ENCODE measurements at places on chromosomes 2 and 18.
A peak's percentile ranks its signal among the peaks of the same experiment; 100 is the strongest.

- H3K4me3 ChIP-seq = no peak overlapping the region
- H3K36me3 ChIP-seq = no peaks in the 10 kb centered on the region
- no peak overlapping the region for H3K27ac ChIP-seq
- H3K4me1 ChIP-seq = no peaks in the 10 kb centered on the region
Measured at GRCh38 chr18:3037423-3037915, 24.5 kb upstream of the LPIN2 start.

- H3K4me1 ChIP-seq = peaks cover 8% of the 10 kb centered on the region
- no peak overlapping the region for H3K4me3 ChIP-seq
- peaks cover 4% of the 10 kb centered on the region for H3K36me3 ChIP-seq
- H3K27ac ChIP-seq = no peak overlapping the region
- DNase-seq = no peak
Measured at GRCh38 chr2:38263293-38263692, 113.8 kb downstream of the ATL2 start.

GRCh38 chr2:128578406-128579390 lies 260.0 kb upstream of the HS6ST1 start:
- no peak overlapping the region for H3K4me3 ChIP-seq
- no peaks in the 10 kb centered on the region for H3K36me3 ChIP-seq
- H3K27ac ChIP-seq = no peak overlapping the region
- peaks cover 1% of the 10 kb centered on the region for H3K4me1 ChIP-seq

DNA sequence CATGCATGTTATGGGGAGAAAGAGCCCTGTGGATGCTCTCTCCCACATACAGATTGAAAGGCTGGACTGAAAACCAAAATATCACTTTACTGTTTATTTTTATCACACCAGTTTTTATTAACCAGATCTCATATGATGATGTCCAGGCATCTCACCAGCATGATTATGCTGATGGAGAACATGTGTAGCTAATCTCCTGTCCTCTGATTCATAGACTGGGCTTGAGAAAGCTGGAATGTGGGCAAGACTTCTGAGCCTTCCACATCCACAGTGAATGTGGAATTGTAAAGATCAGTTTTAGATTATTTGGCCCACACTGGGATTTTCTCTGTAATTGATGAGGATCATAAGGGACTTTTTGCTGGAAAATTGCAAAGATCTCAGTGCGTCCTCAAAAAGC lies 137.9 kb downstream of the ICOS start:
- no peaks in the 10 kb centered on the region for H3K36me3 ChIP-seq
- no peak for DNase-seq
- H3K27me3 ChIP-seq = peaks cover 35% of the 10 kb centered on the region
- no peak overlapping the region for H3K27ac ChIP-seq

GRCh38 chr2:127932199-127932876 lies 46.6 kb upstream of the AMMECR1L start:
- H3K27ac ChIP-seq = no peak overlapping the region
- H3K4me3 ChIP-seq = no peak overlapping the region
- DNase-seq = no peak
- H3K27me3 ChIP-seq = peaks cover 4% of the 10 kb centered on the region

GRCh38 chr2:190179754-190180312 lies 117.3 kb upstream of the MSTN start:
- no peak overlapping the region for H3K27ac ChIP-seq
- H3K4me1 ChIP-seq = peaks cover 7% of the 10 kb centered on the region
- peak overlapping the region; percentile 68 for H3K4me3 ChIP-seq

DNA sequence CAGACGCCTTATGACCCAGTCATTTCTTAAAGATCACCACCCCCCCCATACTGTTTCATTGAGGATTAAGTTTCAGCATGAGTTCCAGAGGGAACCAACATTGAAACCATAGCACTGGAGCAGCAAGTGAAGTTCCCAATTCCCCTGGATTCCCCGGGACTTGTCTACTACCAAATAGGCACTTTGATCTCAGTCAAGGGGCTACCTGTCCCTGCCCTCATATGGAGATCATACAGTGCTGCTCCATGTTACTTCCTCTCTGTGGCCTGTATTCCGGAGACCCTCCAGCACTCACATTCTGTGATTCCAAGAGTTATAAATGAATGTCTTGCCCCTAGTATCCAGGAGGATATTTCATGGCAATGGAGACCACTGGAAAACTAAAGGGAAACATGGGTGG lies 42.5 kb downstream of the RNF144A start:
- no peak overlapping the region for H3K4me3 ChIP-seq

DNA sequence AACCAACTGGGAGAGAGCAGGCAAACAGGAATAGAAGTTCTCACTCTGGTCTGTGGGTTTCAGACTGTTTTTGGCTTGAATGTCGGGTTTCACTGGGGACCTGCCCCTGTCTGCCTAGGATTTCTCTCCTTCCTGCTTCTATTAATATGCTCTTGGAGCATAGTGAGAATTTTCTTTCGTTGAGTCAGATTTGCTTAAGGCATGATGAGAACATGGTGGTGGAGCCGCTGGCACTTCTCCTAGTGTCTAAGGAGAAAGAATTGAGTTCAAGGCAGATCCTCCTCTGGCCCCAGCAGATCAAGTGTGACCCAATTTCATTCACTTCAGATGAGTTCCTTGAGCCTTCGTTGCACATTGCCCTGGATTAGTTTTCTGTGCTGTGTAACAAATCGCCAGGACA lies 103.9 kb upstream of the HS6ST1 start:
- H3K4me3 ChIP-seq = no peak overlapping the region
- H3K36me3 ChIP-seq = no peaks in the 10 kb centered on the region
- no peaks in the 10 kb centered on the region for H3K27me3 ChIP-seq
- no peak overlapping the region for H3K27ac ChIP-seq
- peaks cover 30% of the 10 kb centered on the region for H3K4me1 ChIP-seq
- peak; percentile 46 for DNase-seq

DNA sequence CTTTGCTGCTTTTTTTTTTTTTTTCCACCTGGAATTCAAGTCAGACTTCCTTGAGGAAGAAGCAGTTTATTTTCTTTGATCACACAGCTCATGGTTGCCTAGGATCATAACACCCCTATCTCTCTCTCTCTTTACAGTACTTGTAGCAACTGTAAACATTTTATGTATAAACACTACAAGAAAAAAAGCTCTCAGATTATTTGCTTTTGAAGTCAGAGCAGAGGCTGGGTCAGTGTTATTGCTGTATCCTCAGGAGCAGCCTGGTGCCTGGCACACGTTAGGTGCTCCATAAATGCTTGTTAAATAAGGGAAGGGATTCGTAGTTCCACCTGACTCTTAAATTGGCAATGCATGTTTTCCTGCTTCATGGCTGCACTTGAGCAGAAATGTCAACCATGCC lies 221.2 kb downstream of the TGIF1 start:
- H3K27me3 ChIP-seq = peaks cover 3% of the 10 kb centered on the region
- H3K36me3 ChIP-seq = no peaks in the 10 kb centered on the region
- DNase-seq = no peak

GRCh38 chr2:177355874-177356273 lies 36.7 kb upstream of the AGPS start:
- no peak overlapping the region for H3K27ac ChIP-seq
- H3K27me3 ChIP-seq = no peaks in the 10 kb centered on the region
- DNase-seq = no peak

GRCh38 chr2:206521115-206521514 lies 77.8 kb downstream of the ADAM23 start:
- H3K4me1 ChIP-seq = no peaks in the 10 kb centered on the region
- H3K27ac ChIP-seq = no peak overlapping the region
- no peak overlapping the region for H3K4me3 ChIP-seq
- H3K36me3 ChIP-seq = no peaks in the 10 kb centered on the region

DNA sequence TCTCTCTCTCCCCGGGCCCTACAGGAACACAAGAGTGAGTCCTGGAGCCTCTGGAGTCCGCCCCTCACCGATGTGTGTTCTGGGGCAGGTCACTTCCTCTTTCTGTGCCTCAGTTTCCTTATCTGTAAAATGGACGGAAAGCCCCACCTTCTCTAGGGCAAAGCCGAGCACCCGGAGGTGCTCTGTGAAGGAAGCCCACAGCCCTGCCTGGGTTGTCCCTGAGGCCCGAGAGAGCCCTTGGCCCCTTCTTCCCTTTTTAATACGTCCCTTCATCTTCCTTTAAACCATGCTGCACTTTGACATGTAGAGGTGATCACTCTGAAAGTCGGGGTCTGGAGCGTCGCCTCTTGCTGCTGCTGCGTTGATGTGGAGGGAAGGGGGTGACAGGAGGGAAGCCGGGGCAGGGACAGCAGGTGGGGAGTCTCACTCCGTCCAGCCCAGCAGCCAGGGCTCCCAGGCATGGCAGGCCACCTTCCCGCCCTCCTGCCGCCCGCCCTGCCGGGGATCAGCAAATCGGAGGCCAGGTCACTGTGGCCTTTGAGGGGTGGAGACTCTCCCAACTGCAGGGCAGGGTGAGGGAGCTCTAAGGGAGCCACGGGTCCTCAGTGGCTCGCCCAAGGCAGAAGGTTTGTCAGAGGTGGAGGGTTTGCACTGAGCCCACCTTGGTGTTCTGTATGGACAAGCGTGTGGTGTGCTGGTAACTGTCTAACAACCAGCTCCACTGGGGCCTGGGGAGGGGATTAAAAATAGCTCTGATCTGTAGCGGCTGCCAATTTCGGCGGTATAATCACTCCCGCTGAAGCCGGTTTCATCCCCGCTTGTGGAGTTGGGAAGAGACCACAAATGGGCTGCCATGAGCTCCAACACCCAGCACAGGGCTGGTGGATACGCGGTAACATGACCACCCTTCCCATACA lies 135.9 kb upstream of the ID2 start:
- peaks cover 15% of the 10 kb centered on the region for H3K4me1 ChIP-seq
- no peak overlapping the region for H3K4me3 ChIP-seq
- H3K27me3 ChIP-seq = no peaks in the 10 kb centered on the region

- H3K4me3 ChIP-seq = peak overlapping the region; percentile 49
- H3K27me3 ChIP-seq = no peaks in the 10 kb centered on the region
- DNase-seq = no peak
- peak overlapping the region; percentile 87 for H3K27ac ChIP-seq
- peaks cover 55% of the 10 kb centered on the region for H3K4me1 ChIP-seq
Measured at GRCh38 chr2:232385660-232386489, 7.3 kb downstream of the ALPP start.

DNA sequence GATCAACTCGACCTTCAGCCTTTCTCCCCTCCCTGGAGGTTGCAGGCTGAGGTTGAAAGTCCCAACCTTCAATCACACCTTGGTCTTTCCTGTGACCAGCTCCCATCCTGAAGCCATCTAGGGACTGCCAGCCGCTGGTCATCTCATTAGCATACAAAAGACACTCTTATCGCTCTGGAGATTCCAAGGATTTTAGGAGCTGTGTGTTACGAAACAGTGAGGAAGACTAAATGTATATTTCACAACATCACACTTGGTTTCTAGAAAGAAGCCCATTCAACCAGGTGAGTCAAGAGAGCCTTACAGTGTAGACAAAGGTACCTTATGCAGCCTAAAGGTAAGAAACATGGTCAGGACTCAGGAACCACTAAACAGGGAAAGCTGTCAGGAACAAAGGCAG lies 126.4 kb downstream of the SH3BP4 start:
- H3K4me1 ChIP-seq = no peaks in the 10 kb centered on the region
- H3K36me3 ChIP-seq = no peaks in the 10 kb centered on the region
- no peak overlapping the region for H3K4me3 ChIP-seq
- no peaks in the 10 kb centered on the region for H3K27me3 ChIP-seq
- DNase-seq = no peak
- no peak overlapping the region for H3K27ac ChIP-seq

Measured in osteocyte (in vitro differentiated cells).